Astrocyte (in vitro differentiated cells and primary cell): ENCODE measurements at places on chromosomes 3 and 15. TPM values are rescaled to one million over a fixed set of nuclear protein-coding genes. Genes with fewer than 3 reads are reported as not detected.
A peak's percentile ranks its signal among the peaks of the same experiment; 100 is the strongest.

DNA sequence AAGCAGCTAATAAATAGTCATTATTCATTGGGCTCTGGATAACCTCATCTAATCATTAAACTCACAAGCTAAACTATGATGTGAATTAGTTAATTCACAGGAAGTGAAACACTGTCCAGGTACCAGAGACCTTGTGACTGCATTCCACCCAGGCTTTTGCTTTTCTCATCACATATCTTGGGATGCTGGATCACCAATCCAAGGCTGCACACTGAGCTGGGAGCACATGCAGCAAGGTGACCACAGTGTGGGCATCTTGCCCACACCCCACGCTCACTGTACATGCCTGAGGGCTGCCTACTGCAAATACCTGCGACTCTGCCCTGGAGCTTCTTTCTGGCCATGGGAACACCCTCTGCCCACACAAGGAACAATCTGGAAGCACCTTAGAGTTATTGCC, 40.6 kb upstream of the TNFAIP8L3 start:
- peak; percentile 42 for DNase-seq

The MUSTN1 gene
- not detected in 2 replicates for total RNA-seq

The WDR49 gene
- total RNA-seq = 0.43 and 0.84 TPM in 2 replicates

The ACOX2 gene
- 2.2 and 2.7 TPM in 2 replicates for total RNA-seq

- DNase-seq = peak; percentile 66
Measured at GRCh38 chr15:63133786-63134185, 12.1 kb downstream of the LACTB start.

DNA sequence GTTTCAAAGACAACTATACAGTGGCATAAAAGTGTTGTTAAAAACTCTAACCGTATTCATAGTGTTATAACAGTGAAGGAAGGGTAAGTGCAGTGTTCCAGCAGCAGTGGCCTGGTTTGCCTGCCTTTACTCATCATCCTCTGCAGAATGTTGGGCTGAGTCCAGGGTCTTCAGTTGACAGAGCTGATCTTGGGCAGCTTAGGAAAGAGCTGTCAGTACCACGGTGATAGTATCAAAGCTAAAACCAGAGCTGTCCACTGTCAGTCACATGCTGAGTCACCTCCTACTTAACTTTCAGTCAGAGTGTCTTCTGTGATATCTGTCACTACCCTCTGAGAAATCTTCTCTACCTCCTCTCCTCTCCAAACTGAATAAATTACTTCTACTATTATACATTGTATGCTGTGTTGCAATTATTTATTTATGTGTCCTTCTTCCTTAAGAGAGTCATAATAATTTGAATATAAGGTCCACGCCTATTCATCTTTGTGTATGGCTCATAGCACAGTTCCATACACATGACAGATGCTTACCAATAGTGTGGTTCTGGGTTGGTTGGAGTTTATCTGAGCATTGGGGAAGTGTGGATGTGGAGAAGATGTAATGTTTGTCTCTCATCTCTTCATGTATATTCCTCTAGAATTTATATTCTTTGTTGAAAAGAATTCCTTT, 242.1 kb downstream of the ZIC1 start:
- DNase-seq = peak; percentile 16

The ARGFX gene
- total RNA-seq = not detected in 2 replicates

DNA sequence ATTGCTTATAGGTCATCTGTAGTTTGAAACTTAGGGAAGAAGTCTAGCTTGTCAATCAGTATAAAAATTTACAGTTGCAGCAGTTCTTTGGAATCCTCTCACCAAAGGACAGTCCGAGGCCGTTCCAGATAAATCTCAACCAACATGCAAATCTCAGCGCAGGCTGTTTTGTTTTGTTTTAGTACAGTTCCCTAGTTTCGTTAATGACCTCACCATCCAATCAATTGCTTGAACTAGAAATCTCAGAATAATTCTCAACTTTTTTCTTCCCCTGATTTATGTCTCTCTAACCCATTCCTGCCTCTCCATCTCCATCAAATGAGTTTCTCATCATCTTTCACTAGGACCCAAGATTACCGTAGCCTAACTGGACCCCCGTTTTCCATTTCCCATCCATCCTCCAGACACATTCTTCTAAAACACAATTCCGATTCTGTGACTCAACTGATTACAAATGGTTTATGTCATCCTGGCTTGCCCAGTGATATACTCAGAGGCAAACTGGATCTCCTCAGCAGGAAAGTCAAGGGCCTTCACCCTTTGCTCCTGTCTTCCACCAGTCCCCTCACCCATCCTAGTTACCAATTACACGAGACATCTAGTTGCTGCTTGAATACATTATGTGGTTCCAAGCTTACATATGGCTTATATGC, 1.3 kb downstream of the SMCO1 start:
- peak; percentile 77 for DNase-seq

DNA sequence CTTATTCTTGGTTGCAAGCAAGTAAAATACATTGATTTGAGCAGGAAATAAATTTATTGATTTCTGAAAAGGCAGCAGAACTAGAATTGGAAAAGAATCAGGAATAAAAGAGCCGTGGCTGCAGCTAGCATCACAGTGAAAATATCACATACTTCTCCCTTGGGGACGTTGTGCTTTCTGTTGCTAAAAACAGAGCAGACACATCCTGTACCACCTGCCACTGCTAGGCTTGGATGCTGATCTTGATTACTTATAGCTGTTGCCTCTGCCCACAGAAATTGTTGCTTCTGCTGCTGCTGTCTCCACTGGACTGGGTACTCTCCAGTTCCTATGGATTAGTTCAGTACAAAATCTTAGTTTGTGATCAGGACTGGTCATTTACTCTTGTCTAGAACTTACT, 283.8 kb downstream of the C3orf38 start:
- no peak for DNase-seq

The EDC3 gene
- 44.1 and 47.6 TPM in 2 replicates for total RNA-seq

The CPB1 gene
- not detected in 2 replicates for total RNA-seq

DNA sequence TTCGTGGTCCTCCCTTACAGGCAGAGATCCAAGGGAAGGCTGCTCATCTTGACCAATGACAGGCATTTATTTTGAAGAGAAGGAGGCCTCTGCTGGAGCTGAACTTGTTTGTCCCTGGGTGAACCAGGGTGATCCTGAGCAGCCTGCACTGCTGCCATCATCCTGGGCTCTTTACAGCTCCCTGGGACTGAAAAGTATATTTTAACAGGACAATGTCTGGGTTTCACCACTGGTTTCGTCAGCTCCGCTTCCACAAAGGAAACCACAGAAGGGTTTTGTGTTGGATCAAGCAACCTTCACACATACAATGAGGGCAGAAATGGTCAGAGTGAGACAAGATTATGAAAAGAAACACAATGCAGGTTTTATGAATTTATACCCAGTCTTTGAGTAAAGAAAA, 400.7 kb upstream of the TPM1 start:
- DNase-seq = no peak

The CYP1A2 gene
- not detected in 2 replicates for total RNA-seq

The CPLX3 gene
- total RNA-seq = not detected in 2 replicates

The IGSF11 gene
- 0.22 and 0.39 TPM in 2 replicates for total RNA-seq

- DNase-seq = no peak
Measured at GRCh38 chr3:14133876-14134275, 9.0 kb downstream of the TMEM43 start.

The DCBLD2 gene
- total RNA-seq = 214 and 243 TPM in 2 replicates

- DNase-seq = peak; percentile 59
Measured at GRCh38 chr3:58536501-58537411, at the start of gene ACOX2. Gene ACOX2, minus strand, starts transcription at chr3:58537190. Its CDS starts 2,084 bp downstream, at chr3:58535106.

GRCh38 chr3:73520931-73521461, 103.7 kb downstream of the PDZRN3 start:
- DNase-seq = no peak

The DAZL gene
- not detected in 2 replicates for total RNA-seq

DNA sequence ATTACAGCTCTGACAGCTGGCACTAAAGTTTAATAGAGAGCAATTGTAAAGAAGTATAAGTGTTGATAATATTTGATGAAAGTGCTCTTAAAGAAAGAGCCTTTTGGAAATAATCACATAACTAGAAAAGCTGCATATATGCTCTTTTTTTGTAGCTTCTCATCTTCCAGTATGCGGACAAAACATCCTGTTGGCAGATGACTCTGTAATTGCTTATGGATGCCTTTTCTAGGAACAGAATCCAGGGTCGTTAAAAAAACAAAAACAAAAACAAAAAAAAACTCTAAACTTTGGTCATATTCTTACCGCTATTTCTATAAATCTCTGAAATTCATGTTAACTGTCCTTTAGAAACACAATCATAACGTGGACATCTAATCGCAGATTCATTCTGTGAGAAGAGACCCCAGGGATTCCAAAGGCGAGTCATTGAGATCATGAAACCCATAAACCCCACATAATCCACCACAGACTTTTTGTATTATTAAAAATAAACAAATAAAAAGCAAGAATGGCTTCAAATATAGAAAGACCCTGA, 109.8 kb downstream of the EPHA3 start:
- no peak for DNase-seq

The CELSR3 gene
- total RNA-seq = 8.6 and 10.2 TPM in 2 replicates

DNA sequence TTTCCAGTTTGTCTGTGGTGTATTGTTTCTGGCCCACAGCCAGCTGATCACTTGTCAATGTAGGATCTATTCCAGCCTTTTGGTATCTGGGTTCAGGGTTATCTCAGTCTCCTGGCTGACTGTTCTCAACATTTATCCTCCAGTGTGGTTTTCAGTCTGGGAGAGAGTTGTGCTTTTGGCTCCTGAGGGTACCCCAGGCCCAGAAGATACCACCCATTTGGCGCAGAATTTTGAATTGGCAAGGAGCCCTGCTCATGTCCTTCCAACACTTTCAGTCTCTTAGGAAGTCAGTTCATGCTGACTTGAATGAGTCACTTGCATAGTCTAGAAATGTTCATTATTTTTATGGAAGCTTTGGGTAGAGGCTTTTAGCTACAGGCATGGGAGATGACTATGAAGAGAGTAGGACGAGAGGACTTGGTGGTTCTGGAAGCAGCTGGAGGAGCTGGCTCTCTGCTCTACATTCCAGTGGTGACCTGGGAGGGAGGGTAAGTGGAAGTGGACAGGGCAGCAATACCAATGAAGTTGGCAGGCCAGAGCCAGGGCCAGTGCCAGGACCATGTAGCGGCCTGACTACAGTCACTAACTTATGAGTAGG, 7.2 kb downstream of the POLR2H start:
- peak; percentile 83 for DNase-seq

- no peak for DNase-seq
Measured at GRCh38 chr3:144036498-144036897, 64.9 kb downstream of the DIPK2A start.

- no peak for DNase-seq
Measured at GRCh38 chr3:11549580-11550140, 94.1 kb downstream of the VGLL4 start.

GRCh38 chr3:193780810-193781478, 187.9 kb downstream of the OPA1 start:
- peak; percentile 71 for DNase-seq

- DNase-seq = no peak
Measured at GRCh38 chr15:101200181-101200580, 51.7 kb downstream of the CHSY1 start.

GRCh38 chr15:29917600-29918597, 95.6 kb upstream of the TJP1 start:
- DNase-seq = no peak

The GOLGA8O gene
- total RNA-seq = 1.2 and 2.5 TPM in 2 replicates

DNA sequence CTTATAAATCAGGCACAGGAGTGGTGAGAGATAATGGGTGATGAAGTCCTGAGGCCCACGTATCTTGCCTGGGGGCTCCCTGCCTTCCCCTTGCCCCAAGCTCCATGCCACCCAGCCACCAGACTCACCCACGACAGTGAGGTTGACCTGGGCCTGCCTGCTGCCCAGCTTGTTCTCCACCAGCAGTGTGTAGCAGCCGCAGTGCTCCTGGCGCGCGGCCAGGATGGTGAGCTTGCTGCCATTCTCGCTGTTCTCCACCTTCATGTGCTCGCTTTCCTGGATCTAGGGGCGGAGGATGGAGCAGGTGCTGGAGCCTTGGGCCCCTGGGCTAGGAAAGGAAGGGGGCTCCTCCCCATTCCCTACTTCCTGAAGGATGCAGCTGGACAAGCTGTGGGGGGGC, 79.1 kb upstream of the HACD2 start:
- DNase-seq = no peak

DNA sequence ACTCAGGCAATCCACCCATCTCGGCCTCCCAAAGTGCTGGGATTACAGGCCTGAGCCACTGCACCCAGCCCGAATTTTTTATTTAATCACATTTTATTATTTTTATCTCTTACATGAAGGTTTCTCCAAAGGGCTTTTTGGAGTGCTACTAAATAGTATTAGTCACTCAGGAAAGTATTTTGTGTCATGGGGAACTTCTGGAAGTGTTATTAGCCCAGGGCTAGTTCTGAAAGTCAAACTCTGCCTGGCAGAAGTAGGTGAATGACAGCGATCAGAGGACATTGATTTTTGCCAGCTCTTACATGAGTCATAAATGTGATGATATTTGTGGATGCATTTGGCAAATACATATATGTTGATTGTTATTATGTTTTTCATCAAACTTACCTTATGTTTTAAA, 48.7 kb downstream of the ZPLD1 start:
- no peak for DNase-seq

The UPK1B gene
- total RNA-seq = 0.14 TPM in 2 replicates

The TIMP4 gene
- total RNA-seq = 2.0 and 2.9 TPM in 2 replicates

GRCh38 chr3:190558316-190558715, 44.4 kb downstream of the IL1RAP start:
- DNase-seq = no peak

GRCh38 chr15:100042558-100042957, 299.2 kb downstream of the ADAMTS17 start:
- peak; percentile 24 for DNase-seq

The PLA2G4B gene
- total RNA-seq = 1.5 and 1.8 TPM in 2 replicates

The ZDHHC19 gene
- total RNA-seq = 0.41 TPM in 1 of 2 replicates, not detected in the other

The PXK gene
- 10.3 and 10.5 TPM in 2 replicates for total RNA-seq

The ELL3 gene
- total RNA-seq = 3.2 and 3.8 TPM in 2 replicates

GRCh38 chr3:134364936-134365765, 9.1 kb downstream of the AMOTL2 start:
- no peak for DNase-seq

DNA sequence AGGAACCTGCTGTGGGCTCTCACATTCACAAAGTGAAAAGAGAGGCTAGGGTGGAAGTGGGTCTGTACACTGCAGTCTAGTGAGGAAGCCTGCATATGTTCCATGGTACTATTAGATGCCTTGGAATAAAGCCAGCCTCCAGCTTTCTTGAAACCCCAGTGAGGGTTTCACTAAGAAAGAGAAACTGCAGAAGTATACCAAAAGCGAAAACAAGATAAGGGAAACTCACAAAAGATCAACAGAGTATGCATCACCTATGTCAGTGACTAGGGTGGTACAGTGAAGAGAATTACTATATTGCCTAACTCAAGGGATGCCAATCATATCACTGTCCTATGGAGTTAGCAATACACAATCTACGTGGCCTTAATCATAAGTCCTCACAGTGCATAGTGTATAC, 212.5 kb upstream of the GADL1 start:
- no peak for DNase-seq

GRCh38 chr3:53807117-53807810, 39.0 kb downstream of the CHDH start:
- DNase-seq = no peak
